ENCODE measurements at places on chromosomes 7 and 10.

GRCh38 chr10:15588635-15589508 is 130.8 kb downstream of the ITGA8 start:
- H3K27me3 ChIP-seq = no peaks in the 10 kb centered on the region
- H3K4me3 ChIP-seq = no peak overlapping the region
- no peak overlapping the region for H3K27ac ChIP-seq
- H3K36me3 ChIP-seq = no peaks in the 10 kb centered on the region
- no peaks in the 10 kb centered on the region for H3K4me1 ChIP-seq

DNA sequence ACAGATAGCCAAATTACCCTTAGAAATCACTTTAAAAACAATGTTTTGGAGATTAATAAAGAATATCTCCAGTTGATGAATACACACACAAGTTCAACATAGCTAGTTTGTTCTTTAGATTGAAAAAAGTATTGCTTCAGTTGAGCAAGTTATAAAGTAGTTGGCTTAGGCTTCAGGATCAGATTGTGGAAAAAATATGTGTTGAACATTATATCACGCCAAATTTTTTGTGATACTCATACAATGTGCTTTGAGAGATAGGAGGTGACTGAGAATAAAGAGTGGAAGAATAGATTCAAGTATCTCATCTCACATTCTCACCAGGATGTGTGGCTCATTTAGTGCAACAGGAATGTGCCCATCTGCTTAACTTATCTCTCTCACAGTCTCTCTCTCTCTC is 553.3 kb downstream of the HTR7 start:
- no peaks in the 10 kb centered on the region for H3K4me1 ChIP-seq
- H3K27ac ChIP-seq = no peak overlapping the region
- no peak overlapping the region for H3K4me3 ChIP-seq
- DNase-seq = no peak

DNA sequence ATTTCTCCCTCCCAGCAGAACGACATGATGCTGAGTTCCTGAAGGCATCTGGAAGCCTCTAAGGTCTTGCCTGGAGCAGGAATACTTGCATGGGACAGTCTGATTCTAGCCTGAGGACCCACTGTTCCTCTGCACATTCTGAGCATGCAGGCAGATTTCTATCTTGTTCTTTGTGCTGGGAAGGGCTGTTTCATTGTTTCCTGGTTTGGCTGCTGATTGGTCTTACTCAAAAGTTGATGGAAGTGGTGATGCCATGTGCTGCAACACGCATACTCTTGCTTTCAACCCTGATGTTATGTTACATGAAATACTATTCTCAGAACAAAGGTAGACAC is 307.0 kb downstream of the GATA3 start:
- no peak overlapping the region for H3K27ac ChIP-seq
- H3K27me3 ChIP-seq = no peaks in the 10 kb centered on the region
- no peaks in the 10 kb centered on the region for H3K36me3 ChIP-seq
- peaks cover 27% of the 10 kb centered on the region for H3K4me1 ChIP-seq
- no peak overlapping the region for H3K4me3 ChIP-seq

- H3K27ac ChIP-seq = no peak overlapping the region
- DNase-seq = no peak
- no peak overlapping the region for H3K4me3 ChIP-seq
- H3K4me1 ChIP-seq = peaks cover 15% of the 10 kb centered on the region
- H3K27me3 ChIP-seq = peaks cover 28% of the 10 kb centered on the region
- no peaks in the 10 kb centered on the region for H3K36me3 ChIP-seq
Observed at GRCh38 chr7:157689269-157690057, 352.7 kb downstream of the DNAJB6 start.

GRCh38 chr10:110416776-110417711 is 80.7 kb upstream of the DUSP5 start:
- no peaks in the 10 kb centered on the region for H3K36me3 ChIP-seq
- H3K4me1 ChIP-seq = peaks cover 77% of the 10 kb centered on the region
- H3K27ac ChIP-seq = no peak overlapping the region
- no peak overlapping the region for H3K4me3 ChIP-seq
- no peaks in the 10 kb centered on the region for H3K27me3 ChIP-seq

- no peak overlapping the region for H3K4me3 ChIP-seq
- H3K4me1 ChIP-seq = peaks cover 20% of the 10 kb centered on the region
- no peaks in the 10 kb centered on the region for H3K36me3 ChIP-seq
- H3K27me3 ChIP-seq = no peaks in the 10 kb centered on the region
- H3K27ac ChIP-seq = no peak overlapping the region
Observed at GRCh38 chr7:151337346-151337745, 4.3 kb upstream of the NUB1 start.

DNA sequence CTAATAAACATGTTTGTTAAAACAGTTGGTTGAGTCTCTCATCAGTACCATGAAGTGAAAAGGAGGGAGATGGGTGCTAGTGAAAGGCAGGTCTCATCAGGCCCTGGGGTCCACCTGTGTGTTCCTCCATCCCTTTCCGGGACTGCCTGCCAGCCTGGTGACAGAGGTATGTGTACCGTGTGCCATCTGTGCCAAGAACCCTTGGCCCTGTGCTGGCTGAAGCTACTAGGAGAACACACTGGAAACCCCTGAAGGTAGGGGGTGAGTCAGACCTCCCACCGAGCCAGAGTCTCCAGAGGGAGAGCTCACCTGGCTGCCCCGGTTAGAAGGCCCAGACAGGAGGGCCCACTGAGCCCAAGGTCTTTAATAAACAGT is 2.3 kb downstream of the DDIT4 start:
- peaks cover 22% of the 10 kb centered on the region for H3K36me3 ChIP-seq
- DNase-seq = peak; percentile 40
- H3K4me3 ChIP-seq = peak overlapping the region; percentile 90
- no peaks in the 10 kb centered on the region for H3K27me3 ChIP-seq
- H3K27ac ChIP-seq = peak overlapping the region; percentile 34

DNA sequence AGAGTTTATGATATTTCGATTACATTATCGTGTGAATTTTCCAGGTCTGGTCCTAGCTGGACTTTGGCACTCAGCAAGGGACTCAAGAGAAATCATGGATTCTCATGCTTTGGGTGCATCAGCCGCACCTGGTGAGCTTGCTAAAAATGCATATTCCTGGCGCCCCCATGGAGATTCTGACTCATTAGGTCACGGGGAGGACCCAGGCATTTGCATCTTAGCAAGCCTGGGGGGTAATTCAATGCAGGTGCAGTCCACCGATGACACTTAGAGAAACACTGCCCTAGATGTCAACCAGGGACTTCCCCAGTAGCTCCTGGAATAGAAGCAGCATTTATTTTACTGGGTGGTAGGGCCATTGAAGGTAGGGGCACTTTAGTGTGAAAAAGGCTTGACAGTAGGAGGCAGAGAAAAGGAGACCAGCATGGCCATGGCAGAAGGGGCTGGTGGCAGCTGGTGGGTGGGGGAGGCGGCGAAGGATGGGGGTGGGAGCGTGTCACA is 29.9 kb upstream of the PDCD4 start:
- H3K4me3 ChIP-seq = no peak overlapping the region
- H3K27ac ChIP-seq = peak overlapping the region; percentile 72
- H3K27me3 ChIP-seq = no peaks in the 10 kb centered on the region
- H3K36me3 ChIP-seq = no peaks in the 10 kb centered on the region
- no peak for DNase-seq
- peaks cover 52% of the 10 kb centered on the region for H3K4me1 ChIP-seq

- no peaks in the 10 kb centered on the region for H3K36me3 ChIP-seq
- H3K27me3 ChIP-seq = peaks cover 33% of the 10 kb centered on the region
- no peak overlapping the region for H3K27ac ChIP-seq
- H3K4me3 ChIP-seq = no peak overlapping the region
Observed at GRCh38 chr10:100729862-100730724, 15.3 kb upstream of the PAX2 start.

DNA sequence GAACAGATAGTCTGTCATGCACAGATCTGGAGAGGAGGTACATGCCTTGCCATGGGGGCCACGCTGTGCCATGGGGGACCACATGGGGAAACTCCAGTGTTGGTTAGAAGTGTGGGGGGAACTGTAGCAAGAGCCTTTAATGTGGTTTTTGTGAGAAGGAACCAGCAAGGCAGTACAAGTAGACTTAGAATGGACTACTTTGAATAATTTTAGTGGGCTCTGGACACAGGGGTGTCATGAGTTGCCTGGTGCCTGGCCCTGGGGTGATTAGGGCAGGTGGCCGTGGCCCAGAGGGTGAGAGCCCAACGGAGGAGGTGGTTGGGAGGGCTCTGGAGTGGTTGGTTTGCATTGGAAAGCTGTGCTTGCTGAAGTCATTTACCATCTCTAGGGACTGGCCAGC is 77.2 kb downstream of the CXCL12 start:
- H3K4me3 ChIP-seq = no peak overlapping the region
- H3K36me3 ChIP-seq = no peaks in the 10 kb centered on the region
- peaks cover 33% of the 10 kb centered on the region for H3K4me1 ChIP-seq
- peak; percentile 13 for DNase-seq
- no peaks in the 10 kb centered on the region for H3K27me3 ChIP-seq

- no peaks in the 10 kb centered on the region for H3K36me3 ChIP-seq
- DNase-seq = no peak
- H3K4me1 ChIP-seq = no peaks in the 10 kb centered on the region
Observed at GRCh38 chr7:80453699-80454340, 58.0 kb downstream of the GNAT3 start.

DNA sequence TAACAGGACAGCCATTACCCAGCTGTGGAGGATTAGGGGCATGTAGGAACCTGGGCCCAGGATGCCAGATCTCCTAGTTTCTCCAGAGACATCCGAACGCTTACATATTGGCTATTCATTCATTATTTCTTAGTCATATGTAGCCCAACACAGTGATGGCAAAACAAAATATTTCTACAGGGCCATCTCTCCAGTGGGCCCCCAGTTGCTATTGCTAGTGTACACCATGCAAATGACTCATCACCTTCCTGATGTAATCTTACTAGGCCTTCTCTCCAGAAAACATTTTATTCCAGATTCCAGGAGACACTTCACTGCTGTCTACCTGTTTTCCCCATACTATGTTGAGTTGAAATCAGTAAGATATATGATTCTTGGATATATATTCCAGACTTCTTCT is 201.7 kb downstream of the PLXDC2 start:
- H3K27me3 ChIP-seq = no peaks in the 10 kb centered on the region
- H3K4me3 ChIP-seq = no peak overlapping the region
- H3K4me1 ChIP-seq = no peaks in the 10 kb centered on the region
- no peak overlapping the region for H3K27ac ChIP-seq
- DNase-seq = no peak
- no peaks in the 10 kb centered on the region for H3K36me3 ChIP-seq

DNA sequence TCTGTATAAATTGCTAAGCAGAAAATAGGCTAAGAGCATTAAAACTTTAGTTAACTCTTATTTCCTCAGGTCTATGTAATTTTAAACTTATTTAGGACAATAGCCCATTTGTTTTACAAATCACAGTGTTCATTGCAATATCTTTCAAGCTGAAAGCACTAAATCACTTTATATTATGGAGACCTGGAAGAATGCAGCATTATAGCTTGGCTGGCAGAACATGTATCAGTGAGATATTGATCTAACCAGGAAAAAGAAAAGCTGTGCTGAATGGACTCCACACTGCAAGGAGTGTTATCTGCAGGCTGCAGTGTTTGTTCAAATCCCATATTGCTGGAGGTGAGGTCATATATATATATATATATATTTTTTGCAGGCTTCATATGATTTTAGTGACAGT is 517.5 kb downstream of the NRG3 start:
- no peaks in the 10 kb centered on the region for H3K27me3 ChIP-seq
- H3K27ac ChIP-seq = no peak overlapping the region
- H3K36me3 ChIP-seq = no peaks in the 10 kb centered on the region
- no peaks in the 10 kb centered on the region for H3K4me1 ChIP-seq

DNA sequence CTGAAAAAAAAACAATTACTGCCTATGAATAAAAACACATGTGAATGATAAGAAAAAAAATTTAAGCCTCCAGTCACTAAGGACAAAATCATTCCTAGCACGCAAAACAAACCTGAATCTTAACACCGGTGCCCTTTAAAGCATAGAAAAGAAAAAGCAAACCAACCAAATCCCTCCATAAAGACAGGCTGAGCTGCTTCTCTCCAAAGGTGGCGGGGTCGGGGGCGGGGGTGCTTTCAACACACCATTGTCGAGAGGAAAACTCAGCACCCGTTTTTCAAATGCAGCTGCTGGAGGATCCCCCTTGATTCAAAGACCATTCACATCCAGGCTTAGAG is 1.4 kb downstream of the ST8SIA6 start:
- DNase-seq = no peak
- peaks cover 19% of the 10 kb centered on the region for H3K4me1 ChIP-seq
- peak overlapping the region; percentile 15 for H3K27ac ChIP-seq
- H3K27me3 ChIP-seq = no peaks in the 10 kb centered on the region

- H3K27ac ChIP-seq = no peak overlapping the region
- H3K27me3 ChIP-seq = no peaks in the 10 kb centered on the region
- H3K4me3 ChIP-seq = no peak overlapping the region
- no peaks in the 10 kb centered on the region for H3K36me3 ChIP-seq
- no peaks in the 10 kb centered on the region for H3K4me1 ChIP-seq
Observed at GRCh38 chr10:86871563-86872183, 85.7 kb downstream of the MMRN2 start.

DNA sequence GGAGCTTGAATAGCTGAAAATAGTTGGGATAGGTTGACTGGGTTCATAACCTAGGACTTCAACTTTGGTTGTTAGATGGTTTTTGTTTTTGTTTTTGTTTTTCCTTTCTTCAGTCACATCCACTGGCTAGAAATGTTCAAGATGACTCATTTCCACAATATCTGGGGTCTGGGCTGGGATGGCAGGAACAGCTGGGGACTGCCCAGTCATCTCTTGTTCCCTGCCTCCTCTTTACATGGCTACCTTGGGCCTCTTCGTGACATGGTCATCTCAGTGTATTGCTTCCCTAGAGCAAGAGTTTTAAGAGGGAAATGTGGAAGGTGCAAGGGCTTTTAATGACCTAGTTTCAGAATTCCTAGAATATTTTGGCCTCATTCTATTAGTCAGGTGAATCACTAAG is 915.8 kb downstream of the XPNPEP1 start:
- H3K4me3 ChIP-seq = no peak overlapping the region
- no peaks in the 10 kb centered on the region for H3K36me3 ChIP-seq

DNA sequence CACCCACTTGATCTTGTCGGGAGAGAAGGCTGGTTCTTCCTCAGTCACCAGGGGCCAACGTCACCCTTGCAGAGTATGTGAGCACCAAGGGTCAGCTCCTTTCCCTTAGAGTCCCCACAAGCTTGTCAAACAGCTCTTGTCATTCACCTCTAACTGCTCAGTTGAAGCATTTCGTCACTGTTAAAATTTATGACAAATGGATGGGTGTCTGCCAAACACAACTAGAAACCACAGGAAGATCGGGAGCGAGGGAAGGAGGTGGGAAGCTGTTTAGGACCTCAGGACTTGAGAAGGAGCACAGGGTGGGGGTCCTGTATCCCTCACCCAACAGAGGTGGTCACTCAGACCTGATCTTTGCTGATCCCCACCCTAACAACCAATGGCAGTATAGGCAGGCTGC is 373.3 kb upstream of the IGFBP3 start:
- H3K4me3 ChIP-seq = no peak overlapping the region
- H3K27me3 ChIP-seq = no peaks in the 10 kb centered on the region
- no peaks in the 10 kb centered on the region for H3K4me1 ChIP-seq
- H3K36me3 ChIP-seq = no peaks in the 10 kb centered on the region
- DNase-seq = no peak

DNA sequence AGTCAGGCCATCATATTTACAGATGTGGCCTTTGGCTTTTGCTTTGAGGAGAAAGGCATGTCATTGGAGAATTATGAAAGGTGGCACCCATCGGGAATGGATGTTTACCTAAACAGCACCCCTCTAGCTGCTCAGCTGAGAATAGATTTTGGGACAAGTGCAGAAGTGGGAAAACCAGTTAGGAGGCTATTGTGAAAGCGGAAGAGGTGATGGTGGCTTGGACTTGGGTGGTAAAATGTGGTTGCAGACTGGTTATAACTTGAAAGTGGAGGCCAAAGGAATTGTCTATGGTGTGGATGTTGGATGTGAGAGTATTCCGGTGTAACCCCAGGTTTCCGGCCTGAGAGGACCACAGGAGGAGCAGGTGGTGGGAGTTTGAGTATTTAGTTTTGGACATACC is 5.2 kb upstream of the SLC12A9 start:
- no peak for DNase-seq
- H3K4me1 ChIP-seq = peaks cover 11% of the 10 kb centered on the region
- no peaks in the 10 kb centered on the region for H3K36me3 ChIP-seq
- no peak overlapping the region for H3K4me3 ChIP-seq
- no peak overlapping the region for H3K27ac ChIP-seq
- no peaks in the 10 kb centered on the region for H3K27me3 ChIP-seq

Measured in natural killer cell (primary cell).